ENCODE measurements at places on chromosomes 3 and 15.

- no peak for DNase-seq
These were observed 16.3 kb upstream of the MYZAP start for GRCh38 chr15:57575363-57575762.

DNA sequence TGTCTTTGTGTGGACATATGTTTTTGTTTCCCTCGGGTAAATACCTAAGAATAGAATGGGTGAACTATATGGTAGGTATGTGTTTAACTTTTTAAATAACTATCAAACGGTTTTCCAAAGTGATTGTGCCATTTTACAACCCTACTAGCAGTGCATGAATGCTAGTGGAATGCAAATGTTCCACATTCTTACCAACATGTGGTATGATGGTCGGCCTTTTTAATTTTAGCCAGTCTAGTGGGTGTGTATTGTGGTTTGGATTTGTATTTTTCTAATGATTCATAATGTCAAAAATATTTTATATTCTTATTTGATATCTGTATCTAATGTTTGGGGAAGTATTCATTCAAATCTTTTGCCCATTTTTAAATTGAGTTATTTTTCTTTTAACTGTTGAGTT, 68.2 kb upstream of the SMAD3 start:
- DNase-seq: no peak

- no peak for DNase-seq
These were observed 19.7 kb upstream of the CCDC174 start for GRCh38 chr3:14631687-14632441.

GRCh38 chr3:101383656-101384055, 63.3 kb upstream of the IMPG2 start:
- no peak for DNase-seq

- DNase-seq: no peak
These were observed 324.1 kb upstream of the RASGRP1 start for GRCh38 chr15:38888701-38889221.

DNA sequence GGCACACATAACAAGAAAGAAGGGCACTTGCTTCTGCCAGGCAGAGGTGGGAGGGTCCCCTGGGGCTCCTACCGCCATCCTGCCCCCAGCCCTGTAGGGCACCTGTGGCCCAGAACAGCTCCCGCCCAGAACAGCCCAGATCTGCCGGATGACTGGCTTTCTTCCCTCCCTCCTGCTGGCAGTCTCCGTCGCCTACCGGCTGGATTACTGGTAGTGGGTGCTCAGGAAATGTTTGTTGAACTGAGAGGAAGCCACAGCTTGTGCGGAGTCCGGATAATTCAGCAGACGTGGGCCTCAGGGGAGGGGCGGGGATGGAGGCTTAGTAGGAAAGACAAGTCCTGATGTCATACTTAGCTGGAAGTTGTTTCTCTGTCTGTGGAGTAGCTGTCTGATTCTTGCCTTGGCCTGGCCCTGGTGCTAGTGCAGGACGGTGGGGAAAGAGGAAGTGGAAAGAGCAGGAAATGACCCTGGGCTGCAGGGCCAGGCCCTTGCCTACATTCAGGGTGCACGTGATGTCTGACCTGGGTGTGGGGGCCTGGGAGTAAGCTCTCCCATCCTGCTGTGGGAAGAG, 6.7 kb downstream of the CCDC9B start:
- DNase-seq: no peak

DNA sequence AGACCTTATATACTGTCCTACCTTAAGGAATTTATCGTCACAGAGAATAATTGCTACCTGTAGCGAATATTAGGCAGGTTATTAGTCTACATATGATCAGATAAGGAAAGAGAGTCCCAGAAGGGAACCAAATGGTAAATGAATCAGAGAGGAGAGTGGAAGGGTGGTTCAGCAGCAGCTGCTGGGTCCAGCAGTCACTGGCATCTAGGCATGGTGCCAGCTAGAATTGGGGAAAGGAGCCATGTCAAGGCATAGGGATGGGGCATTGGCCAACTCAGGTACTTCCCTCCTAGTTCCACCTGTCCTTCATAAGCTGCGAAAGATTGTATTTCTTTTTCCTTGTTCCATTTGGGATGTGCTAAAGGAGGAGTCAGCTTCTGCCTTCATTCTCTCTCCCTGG, 23.4 kb downstream of the HACD3 start:
- no peak for DNase-seq

DNA sequence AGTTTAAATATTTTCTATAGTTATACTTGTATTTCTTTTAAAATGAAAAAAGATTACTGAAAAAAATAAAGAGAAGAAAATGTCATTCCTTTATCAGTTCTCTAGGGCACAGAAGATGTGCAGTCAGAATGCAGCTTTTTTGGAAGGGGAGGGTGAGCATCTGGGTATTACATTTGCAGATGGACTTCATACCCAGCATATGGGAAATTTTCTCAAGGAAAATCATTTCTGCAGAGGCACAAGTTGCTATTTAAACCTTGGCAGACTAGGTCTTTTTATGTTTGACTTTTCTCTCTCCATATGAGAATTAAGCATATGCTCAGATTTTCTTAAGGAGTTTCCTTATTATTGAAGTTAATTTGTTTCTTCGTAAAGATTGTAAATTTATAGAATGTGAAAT, 39.5 kb upstream of the ZNF385D start:
- no peak for DNase-seq

DNA sequence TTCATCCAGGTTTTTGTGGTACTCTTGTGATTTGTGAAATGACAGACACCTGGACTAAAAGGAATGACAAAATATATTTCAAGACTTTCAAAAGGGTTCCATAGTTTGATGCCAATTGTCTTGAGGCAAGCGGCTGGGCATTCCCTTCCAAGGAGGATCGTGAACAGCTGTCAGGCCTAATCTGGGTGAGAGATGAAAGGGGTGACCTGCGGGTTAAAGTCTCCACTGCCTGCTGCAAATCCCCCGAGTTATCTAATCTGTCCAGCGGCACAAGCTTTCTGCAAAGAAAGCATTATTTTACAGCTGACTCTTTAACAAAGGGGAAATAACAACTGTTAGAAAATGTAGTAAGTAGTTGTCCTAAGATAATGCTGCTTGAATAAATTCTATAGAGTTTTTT, 128.7 kb upstream of the MB21D2 start:
- DNase-seq: no peak

- DNase-seq: no peak
These were observed 199.2 kb downstream of the TP63 start for GRCh38 chr3:189830401-189830800.

Measured in activated T-helper 1 cell treated with Interleukin-2 at 50 U/mL for 16 hours (primary cell).